ENCODE measurements at places on chromosomes 1 and 21. TPM values are rescaled to one million over a fixed set of nuclear protein-coding genes. Genes with fewer than 3 reads are reported as not detected.

DNA sequence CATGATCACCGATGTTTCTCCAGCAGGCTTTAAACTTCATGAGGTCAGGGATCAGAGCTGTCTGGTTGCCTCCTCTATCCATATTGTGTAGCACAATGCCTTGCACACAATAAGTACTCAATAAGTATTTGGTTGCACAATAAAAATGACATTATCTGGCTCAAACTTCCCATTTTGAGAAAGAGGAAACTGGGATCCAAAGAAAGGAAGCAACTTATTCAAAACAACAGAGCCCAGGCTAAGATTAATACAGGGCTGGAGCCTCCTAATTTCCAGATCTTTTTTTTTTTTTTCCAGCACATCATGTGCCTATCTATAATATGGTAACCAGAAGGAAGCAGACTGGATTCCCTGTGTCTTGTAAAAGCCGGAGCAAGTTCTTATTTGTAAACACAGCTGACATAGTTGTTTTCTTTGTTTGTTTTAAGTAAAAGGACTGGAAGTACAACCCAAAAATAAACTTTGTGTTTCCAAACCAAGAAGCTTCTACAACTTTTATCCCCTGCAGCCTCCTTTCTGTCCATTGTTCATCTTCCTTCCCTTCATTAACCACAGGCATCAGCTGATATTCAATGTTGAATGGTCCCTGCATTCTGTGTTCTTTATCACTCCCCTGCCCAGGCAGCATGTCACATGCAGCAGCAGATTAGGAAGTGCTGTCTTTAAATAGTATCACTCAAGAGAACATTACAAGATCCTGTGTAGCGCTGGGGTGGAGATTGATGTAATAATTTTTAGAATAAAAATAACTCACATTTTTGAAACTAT is 71.2 kb upstream of the HOOK1 start:
- no peak for DNase-seq

DNA sequence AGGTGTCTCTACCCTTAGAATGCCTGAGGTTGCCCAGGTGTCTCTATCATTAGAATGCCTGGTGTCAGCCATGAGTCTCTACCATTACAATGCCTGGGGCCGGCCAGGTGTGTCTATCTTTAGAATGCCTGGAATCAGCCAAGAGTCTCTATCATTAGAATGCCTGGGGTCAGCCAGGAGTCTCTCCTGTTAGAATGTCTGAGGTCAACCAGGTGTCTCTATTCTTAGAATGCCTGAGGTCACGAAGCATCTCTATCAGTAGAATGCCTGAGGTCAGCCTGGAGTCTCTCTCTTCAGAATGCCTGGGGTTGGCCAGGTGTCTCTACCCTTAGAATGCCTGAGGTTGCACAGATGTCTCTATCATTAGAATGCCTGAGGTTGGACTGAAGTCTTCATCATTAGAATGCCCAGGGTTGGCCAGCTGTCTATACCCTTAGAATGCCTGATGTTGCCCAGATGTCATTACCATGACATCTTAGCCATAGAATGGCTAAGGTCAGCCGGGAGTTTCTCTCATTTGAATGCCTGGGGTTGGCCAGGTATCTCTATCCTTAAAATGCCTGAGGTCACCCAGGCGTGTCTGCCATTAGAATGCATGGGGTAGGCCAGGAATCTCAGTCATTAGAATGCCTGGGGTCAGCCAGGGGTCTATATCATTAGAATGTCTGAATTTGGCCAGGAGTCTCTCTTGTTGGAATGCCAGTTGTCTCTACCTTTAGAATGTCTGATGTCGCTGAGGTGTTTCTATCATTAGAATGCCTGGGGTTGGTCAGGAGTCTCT is 44.0 kb downstream of the RNF187 start:
- no peak for DNase-seq

DNA sequence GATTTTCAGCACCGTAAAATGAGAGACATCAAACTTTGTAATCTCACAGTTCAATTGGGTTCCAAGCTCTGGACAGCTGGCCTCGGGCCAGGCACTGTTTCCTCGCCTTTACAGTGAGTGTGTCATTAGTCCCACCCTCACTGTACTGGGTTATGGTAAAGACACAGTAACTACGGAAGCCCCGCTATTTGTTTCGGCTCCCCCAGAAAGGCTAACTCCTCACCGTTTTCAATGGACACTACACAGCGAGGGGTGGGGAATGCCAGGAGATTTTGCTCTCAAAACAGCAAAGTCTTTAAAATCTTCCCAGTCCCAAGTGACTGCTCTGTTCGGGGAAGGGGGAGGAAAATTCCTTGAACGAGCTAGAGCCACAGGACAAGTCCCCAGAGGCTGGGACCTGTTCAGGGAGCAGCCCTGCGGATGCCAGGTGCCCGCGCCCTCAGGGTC is 757 bp upstream of the SPSB1 start:
- DNase-seq: no peak

DNA sequence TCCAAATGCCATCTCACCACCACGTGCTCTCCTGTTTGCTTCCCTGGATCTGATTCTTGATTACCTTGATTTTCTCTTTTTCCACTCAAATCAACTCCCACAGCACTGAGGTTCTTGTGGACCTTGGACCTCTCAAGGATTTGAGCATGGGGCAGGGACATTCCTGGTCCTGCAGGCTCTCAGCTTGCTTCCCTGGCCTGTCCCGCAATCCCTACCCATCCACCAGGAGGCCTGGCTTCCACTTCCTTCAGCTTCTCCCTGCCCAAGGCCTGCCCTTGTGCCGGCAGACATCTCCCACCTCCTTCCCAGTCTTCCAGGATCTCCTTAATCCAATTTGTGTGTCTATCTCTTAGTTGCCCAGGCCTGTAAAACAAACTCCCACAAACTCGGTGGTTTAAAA is 21.6 kb downstream of the PLA2G2A start:
- DNase-seq: no peak

GRCh38 chr1:10726355-10726754 is 70.1 kb downstream of the CASZ1 start:
- DNase-seq: no peak

- peak; percentile 50 for DNase-seq
These were observed 72.8 kb downstream of the CD2 start for GRCh38 chr1:116826818-116827606.

DNA sequence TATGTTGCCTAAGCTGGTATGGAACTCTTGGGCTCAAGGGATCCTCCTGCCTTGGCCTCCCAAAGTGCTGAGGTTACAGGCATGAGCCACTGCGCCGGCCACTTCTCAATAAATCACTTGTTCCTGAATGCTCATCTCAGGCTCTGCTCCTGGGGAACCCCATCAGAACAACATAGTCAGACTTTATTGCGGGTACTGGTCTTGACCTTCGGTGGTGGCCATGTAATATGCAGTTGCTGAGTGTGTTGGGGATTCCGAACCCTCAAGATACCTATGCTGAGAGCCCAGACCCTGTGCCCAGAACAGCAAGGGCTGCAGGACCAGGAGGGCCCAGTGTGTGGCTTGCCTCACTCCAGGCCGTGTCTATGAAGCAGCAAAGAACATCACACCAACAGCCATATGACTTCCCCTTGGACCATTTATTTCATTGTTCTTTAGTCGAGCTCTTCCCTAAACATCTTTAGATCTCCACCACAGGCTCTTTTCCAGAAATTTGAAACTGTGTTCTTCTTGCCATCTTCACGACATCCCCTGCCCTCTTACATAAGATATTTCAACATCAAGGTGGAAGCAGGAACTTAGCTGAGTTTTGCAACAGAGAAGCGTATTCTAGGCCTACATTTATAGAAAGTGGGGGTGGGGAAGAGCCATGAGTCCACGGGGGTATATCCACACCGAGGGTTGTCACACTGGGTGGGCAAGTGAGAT is 12.7 kb upstream of the SDHB start:
- DNase-seq: no peak

GRCh38 chr1:7694600-7695496 is 76.2 kb upstream of the VAMP3 start:
- no peak for DNase-seq

DNA sequence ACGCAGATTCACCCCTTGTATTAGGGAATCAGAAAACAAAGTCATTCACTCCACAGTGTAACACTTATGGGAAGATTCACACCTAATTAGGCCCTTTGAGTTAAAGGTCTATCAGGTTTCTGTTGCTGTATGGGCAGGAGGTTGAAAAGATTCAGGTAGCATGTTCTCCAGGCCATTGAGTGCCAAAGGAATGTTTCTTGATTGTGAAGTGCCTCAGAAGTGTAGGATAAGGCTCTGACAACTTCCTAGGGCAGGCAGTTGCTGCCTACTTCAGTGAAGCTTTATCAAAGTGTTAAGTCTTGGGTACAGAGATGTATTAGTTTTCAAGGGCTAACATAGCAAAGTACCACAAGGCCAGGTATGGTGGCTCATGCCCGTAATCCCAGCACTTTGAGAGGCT is 48.7 kb upstream of the RGS18 start:
- no peak for DNase-seq

DNA sequence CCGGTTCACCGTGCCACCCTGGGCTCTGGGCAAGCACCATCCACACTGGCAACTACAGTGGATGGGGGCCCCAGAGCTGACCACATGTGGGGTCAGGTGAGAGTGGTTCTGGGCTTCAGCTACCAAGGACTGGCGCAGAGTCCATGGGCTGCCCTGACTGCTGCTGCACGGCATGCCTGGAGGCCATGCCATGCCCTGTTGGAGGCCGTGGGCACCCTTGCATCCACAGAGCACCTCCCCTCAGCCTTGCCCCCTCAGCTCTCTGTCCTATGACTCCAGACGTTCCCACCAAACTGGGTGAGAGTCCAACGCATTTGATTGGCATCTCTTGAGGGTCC is 15.5 kb downstream of the MORN1 start:
- DNase-seq: no peak

The PSMG1 gene
- total RNA-seq: 66.4 TPM

The RGS1 gene
- total RNA-seq: 34.4 TPM

The KLHDC7A gene
- not detected for total RNA-seq

The CR1 gene
- total RNA-seq: not detected

The NR1I3 gene
- not detected for total RNA-seq

The TSPAN2 gene
- total RNA-seq: 0.30 TPM

Measured in activated T-cell treated with anti-CD3 and anti-CD28 coated beads, Interleukin-2, amount 50 U/mL, for 4 hours (primary cell).